ENCODE measurements at places on chromosomes 4 and X.

GRCh38 chr4:137994853-137995252 is 247.3 kb downstream of the SLC7A11 start:
- no peak for DNase-seq

DNA sequence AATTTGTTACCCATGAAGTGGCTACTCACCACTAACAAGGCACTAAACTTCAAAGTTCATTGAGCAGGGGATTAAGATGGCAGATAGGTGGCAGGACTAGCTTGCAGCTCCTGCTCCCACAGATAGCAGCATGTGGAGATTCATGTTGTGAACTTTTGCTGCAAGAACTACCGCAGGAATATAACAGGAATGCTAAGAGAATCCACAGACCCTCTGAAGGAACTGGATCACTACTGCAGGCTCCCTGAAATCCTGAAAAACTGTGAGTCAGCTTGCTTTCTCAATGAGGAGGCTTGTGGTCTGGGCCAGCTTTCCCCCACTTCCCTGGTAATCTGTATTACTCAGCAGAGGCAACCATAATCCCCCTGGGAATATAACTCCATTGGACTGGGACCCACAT is 118.5 kb upstream of the VCX2 start:
- DNase-seq = no peak

- DNase-seq = no peak
These were observed 5.0 kb downstream of the PRMT9 start for GRCh38 chr4:147678796-147679549.

DNA sequence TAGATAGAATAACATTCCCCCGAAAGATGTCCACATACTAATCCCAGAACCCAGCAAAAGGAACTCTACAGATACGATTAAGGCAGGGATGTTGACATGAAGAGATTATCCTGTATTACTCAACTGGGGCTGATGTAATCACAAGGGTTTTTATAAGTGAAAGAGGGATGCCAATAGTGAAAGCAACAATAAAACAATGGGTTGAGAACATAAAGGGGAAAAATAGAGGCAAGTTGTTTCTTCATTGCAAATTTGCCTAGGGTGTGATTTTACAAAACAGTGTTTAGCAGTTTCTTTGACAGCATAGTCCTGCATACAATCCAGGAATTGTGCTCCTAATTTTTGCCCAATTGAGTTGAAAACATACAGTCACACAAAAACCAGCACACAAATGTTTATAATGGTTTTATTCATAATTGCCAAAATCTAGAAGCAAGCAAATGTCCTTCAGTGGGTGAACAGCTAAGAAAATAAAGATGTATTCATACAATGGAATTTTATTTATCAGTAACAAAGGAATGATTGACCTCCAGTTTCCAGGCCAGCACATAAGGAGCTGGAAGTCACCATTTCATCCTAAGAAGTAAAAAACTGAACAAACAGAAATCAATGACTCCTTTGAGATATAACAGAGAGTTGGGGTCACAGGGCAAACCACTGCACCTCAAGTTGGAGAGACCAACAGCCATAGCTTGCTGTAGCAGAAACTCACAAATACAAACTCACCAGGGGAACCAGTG is 107.2 kb downstream of the CENPC start:
- DNase-seq = no peak

GRCh38 chr4:153207027-153207426 is 2.8 kb downstream of the TRIM2 start:
- DNase-seq = no peak

DNA sequence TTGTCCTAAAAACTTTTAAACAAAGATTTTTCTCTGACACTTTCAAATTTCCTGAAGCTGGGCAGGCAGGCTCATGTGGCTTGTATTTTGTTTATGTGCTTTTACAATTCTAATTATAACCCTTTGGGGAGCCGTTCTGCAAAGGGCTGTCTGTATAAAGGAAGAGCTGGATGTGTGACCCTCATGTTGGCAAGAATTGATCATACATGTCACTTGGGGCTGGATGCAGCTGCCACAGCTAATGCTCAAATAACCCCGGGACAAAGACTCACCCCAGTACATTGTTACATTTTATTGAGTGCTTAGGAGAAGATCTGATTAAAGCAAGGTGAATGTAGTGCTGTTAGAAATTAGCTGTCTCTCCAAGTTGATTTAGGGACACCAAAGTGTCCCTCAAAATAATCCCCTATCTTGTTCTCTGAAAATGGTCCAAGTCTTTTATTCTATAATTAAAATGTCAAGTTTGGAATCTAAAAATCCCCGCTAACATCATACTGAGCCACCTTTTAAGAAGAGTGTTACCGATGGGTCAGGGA is 13.0 kb upstream of the DAPP1 start:
- no peak for DNase-seq
